ENCODE measurements at places on chromosomes 16 and 17.

DNA sequence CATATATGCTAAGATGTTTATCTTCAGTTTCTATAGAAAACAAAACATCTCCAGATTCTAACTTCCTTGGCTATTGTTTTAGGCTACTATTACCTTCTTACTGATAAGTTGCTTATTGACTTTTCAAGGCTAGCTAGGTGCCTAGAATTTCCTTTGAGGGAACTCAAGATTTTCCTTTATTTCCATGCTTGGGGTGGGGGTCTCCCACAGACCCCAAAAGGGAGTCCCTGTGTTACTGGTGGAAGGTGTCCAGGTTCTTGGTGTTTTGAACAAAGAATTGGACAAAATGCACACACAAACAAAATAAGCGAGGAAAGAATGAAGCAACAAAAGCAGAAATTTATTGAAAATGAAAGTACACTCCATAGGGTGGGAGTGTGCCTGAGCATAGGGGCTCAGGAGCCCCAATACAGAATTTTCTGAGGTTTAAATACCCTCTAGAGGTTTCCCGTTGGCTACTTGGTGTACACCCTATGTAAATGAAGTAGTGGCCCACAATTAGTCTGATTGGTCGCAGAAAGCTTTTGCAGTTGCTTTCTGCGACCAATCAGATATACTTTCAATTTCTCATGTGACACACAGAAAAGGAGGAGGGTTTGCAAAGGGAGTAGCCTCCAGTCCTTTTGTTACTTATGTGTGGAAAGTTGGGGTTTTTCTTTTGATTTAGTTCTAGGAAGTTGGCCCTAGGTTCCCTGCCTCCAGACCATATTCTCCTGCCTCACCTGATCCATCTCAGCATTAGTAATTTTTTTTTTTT lies 67.5 kb downstream of the MARF1 start:
- no peak for DNase-seq
- H3K27ac ChIP-seq, result no peak overlapping the region
- H3K36me3 ChIP-seq, result no peaks in the 10 kb centered on the region
- no peak overlapping the region for H3K4me3 ChIP-seq

- H3K36me3 ChIP-seq, result peaks cover 3% of the 10 kb centered on the region
- peak overlapping the region; percentile 40 for H3K4me3 ChIP-seq
- DNase-seq, result no peak
- peaks cover 59% of the 10 kb centered on the region for H3K4me1 ChIP-seq
Observed at GRCh38 chr17:57355090-57355859, 99.0 kb downstream of the MSI2 start.

DNA sequence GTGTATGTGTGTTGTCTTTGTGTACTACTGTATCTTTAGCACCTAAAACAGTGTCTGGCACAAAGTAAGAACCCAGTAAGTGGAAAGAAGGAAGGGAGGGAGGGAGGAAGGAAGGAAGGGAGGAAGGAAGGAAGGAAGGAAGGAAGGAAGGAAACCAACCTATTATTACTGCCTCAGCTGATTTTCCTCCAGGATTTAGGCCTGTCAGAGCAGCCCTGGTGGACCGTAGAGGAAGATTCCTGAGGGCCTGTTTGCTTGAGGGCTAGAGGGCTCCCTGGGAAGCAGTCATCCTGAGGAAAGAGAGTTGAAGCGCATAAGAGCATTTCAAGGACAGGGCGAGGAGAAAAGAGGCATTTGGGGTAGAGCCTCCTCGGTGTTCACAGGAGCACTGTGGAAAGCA lies 61.5 kb downstream of the WSB1 start:
- peaks cover 6% of the 10 kb centered on the region for H3K4me1 ChIP-seq
- H3K36me3 ChIP-seq, result no peaks in the 10 kb centered on the region

DNA sequence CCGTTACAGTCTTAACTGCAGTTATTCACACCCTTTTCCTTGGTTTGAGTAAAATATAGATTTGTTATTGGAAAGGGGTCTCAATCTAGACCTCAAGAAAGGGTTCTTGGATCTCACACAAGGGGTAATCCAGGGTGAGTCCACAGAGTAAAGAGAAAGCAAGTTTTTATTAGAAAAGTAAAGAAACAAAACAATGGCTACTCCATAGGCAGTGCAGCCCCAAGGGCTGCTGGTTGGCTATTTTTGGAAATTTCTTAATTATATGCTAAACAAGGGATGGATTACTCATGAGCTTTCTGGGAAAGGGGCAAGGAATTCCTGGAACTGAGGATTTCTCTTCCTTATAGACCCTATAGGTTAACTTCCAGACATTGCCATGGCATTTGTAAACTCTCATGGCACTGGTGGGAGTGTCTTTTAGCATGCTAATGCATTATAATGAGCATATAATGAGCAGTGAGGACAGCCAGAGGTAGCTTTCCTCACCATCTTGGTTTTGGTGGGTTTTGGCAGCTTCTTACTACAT lies 24.5 kb upstream of the MILR1 start:
- DNase-seq, result no peak
- H3K27me3 ChIP-seq, result no peaks in the 10 kb centered on the region
- no peaks in the 10 kb centered on the region for H3K4me1 ChIP-seq
- no peaks in the 10 kb centered on the region for H3K36me3 ChIP-seq

GRCh38 chr16:24789881-24790280 lies 55.9 kb upstream of the SLC5A11 start:
- H3K4me3 ChIP-seq, result no peak overlapping the region
- H3K36me3 ChIP-seq, result peaks cover 12% of the 10 kb centered on the region
- DNase-seq, result no peak
- no peak overlapping the region for H3K27ac ChIP-seq

DNA sequence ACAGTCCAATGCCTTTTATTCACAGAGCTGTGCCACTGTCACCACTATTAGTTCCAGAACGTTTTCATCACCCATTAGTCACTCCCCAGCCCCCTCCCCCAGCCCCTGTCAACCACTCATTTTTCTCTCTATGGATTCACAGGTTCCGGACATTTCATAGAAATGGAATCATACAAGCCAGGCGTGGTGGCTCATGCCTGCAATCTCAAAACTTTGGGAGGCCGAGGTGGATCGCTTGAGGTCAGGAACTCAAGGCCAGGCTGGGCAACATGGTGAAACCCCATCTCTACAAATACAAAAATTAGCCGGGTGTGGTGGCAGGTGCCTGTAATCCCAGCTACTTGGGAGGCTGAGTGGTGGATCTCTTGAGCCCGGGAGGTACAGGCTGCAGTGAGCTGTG lies 759 bp upstream of the PAM16 start:
- peaks cover 3% of the 10 kb centered on the region for H3K36me3 ChIP-seq
- no peak overlapping the region for H3K27ac ChIP-seq
- no peak for DNase-seq
- no peaks in the 10 kb centered on the region for H3K27me3 ChIP-seq
- no peaks in the 10 kb centered on the region for H3K4me1 ChIP-seq
- no peak overlapping the region for H3K4me3 ChIP-seq

DNA sequence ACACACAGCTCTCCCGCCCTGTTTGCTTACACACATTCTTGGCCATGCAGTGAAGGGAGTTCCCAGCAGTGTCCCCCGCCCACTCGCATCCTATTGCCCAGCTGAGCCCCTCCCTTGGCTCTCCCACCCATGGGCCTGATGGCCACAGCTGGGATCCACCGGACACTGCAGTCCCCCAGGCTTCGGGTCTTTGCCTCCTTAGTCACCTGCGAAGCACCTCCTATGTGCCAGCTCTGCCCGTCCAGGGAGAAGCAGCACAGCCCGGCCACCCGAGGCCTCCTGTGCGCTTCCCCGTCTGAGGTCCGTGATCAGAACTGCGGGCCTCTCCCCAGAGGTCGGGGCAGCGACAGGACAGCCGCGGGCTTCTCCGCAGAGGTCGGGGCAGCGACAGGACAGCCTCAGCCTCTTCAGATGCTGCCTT lies 136.9 kb downstream of the BANP start:
- H3K27me3 ChIP-seq, result no peaks in the 10 kb centered on the region
- DNase-seq, result no peak
- H3K27ac ChIP-seq, result no peak overlapping the region
- no peaks in the 10 kb centered on the region for H3K36me3 ChIP-seq

DNA sequence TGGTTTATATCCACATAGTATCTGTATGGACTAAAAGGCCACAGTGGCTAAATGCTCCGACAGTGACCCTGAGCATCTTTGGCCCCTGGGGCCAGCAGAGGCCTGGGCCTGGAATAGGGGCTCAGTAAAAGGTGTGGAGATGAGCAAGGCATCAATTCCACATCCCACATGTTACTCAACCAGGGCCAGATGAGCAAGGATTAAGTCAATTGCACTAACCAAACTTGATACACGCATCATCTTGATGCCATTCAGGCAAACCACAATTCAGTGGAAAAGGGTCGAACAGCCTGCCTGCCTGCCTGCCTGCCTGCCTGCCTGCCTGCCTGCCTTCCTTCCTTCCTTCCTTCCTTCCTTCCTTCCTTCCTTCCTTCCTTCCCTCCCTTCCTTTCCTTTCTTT lies 53.5 kb upstream of the DNAJA2 start:
- H3K4me1 ChIP-seq, result no peaks in the 10 kb centered on the region
- DNase-seq, result no peak
- H3K36me3 ChIP-seq, result no peaks in the 10 kb centered on the region
- H3K27ac ChIP-seq, result no peak overlapping the region

DNA sequence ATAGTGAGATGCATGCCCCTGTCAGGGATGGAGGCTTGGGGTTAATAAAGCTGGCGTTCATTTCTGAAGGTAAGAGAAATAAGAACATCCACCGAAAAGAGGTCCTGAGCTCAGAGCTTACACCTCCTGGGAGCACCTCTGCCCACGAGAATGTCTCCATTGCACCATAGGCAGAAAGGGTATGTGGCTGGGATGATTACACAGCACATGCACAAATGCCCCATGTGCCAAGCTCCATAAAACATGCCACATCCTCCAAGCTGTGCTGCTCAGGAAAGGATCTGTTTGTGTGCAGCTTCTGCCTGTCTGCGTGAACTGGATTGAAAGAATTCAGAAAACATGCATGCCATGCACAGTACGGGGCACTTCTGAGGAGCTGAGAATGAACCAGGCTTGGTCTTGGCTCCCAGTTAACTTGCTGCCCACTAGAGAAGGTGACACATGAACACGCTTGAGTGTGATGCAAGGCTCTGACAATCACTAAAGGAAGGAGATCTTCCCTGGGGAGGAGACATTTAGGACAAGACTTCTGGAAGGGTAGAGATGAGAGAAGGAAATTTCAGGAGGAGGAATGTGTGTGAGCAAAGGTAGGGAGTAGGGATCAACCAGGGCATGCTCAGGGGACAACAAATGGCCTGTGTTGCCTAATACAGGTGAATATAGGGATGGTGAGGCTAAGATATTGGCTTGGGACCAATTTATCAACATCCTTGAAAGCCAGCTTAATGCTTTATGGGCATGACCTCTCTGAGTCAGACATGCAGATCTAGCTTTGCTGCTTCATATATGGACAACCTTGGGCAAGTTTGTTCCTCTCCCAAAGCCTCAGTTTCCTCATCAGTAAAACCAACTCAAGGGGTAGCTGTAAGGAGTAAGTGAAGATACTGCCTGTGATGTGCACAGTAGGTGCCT lies 32.0 kb upstream of the SMPD3 start:
- no peaks in the 10 kb centered on the region for H3K36me3 ChIP-seq
- H3K4me3 ChIP-seq, result no peak overlapping the region
- H3K27me3 ChIP-seq, result no peaks in the 10 kb centered on the region
- no peak for DNase-seq

DNA sequence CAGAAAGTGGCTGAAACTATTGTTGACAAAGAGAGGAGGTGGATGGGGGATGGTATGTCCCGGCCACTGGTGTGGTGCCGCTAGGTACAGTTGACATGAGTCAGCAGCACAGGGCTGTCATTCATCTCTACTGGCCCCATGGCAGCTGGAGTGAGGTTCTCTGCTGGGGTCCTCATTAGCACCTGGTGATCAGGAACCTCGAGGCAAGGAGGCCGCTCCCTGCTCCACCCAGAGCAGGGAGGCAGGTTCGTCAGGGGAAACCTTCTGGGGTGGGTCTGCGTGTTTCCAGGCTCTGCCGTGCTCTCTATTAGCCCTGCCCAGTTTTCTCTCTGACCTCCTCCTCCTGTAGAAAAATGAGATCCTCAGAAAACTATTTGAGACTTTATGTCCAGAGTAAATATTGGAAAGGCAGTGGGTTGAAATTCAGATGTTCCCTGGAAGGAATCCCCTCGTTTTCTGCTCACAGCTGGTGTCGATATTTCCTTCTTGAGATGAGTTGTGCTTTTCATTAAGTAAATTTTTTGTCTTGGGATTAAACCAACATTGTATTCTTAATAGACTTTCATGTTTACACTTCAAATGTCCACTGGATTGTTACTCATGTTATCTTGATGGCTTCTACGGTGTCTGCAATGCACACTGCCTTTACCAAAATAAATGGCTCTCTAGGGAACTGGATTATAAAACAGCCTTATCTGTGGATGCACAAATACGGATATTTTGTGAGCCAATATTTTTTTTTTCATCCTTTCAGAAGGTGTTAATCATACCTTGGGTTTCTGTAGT lies 7.1 kb downstream of the NTN1 start:
- H3K27me3 ChIP-seq, result peaks cover 11% of the 10 kb centered on the region
- no peaks in the 10 kb centered on the region for H3K36me3 ChIP-seq
- peaks cover 3% of the 10 kb centered on the region for H3K4me1 ChIP-seq
- no peak overlapping the region for H3K27ac ChIP-seq

DNA sequence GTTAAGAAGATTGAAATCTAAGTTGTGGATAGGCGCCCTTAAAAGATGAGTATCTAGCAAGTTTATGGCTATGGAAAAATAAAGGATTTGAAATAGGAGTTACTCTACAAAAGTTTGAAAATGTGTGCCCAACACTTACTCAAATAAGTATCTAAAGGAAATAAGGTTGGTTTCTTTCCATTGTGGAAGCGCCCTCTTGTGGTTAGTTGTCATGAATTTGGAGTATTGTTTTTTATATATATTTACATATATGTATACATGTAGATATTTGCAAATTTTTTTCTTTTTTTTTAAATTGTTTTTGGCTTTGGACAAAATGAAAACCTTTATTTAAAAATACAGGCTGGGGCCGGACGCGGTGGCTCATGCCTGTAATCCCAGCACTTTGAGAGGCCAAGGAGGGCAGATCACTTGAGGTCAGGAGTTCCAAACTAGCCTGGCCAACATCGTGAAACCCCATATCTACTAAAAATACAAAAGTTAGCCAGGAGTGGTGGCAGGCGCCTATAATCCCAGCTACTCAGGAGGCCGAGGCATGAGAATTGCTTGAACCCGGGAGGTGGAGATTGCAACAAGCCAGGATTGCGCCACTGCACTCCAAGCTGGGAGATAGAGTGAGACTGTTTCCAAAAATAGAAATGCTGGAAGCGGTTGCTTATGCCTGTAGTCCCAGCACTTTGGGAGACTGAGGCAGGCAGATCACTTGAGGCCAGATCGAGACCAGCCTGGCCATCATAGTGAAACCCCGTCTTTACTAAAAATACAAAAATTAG lies 24.0 kb upstream of the VPS4A start:
- no peaks in the 10 kb centered on the region for H3K27me3 ChIP-seq
- no peaks in the 10 kb centered on the region for H3K36me3 ChIP-seq
- no peak overlapping the region for H3K27ac ChIP-seq

All from GM12878 (cell line).